ENCODE measurements at places on chromosomes 2 and 18.

- DNase-seq: no peak
Observed at GRCh38 chr2:11100976-11101375, 54.3 kb upstream of the SLC66A3 start.

DNA sequence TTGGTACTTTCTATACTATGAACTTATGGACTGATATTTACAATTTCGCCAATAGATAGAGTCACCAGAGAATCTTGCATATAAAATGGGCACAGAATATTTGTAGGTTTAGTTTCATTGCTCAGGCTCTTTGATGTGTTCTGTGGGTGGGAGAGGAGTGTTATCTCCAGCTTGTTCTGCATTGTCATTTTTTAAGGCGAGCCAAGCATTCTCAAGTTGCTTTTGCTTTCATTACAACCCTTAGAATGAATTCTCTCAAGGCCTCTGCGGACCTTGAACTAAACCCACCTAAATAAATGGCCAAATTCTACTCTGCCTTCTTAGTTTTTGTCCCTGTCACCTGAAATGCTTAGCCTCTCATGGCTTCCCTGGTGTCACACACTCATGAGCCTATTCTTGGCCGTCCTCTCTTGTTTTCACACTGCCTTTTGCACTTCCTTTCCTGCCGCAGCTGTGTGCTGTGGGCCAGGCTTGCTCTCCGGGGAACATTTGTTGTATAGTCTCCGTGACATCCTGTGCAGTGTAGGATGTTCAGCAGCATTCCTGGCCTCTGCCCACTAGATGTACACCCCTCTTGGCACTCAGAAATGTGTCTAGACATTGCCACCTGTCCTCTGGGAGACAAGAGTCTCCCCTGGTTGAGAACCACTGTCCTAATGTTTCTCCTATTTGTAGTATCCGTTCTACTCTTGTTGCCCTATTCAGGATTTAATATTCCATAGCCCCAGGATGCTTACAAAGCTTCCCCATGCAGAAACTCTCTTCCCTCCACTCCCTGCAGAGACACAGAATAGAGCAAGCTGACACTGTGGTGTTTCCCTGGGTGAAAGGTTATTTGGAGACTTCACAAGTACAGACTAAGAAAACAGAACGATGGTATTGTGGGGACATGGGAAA is 255.6 kb downstream of the PTPRM start:
- peak; percentile 2 for DNase-seq

GRCh38 chr2:235603659-235604058 is 109.8 kb downstream of the AGAP1 start:
- DNase-seq: no peak

GRCh38 chr2:155690785-155691184 is 641.7 kb downstream of the NR4A2 start:
- DNase-seq: no peak

- DNase-seq: no peak
Observed at GRCh38 chr2:44324971-44325426, 36.3 kb downstream of the PREPL start.

GRCh38 chr18:74689251-74689650 is 91.6 kb downstream of the ZNF407 start:
- DNase-seq: no peak

Data from activated CD4-positive, alpha-beta T cell treated with anti-CD3 and anti-CD28 coated beads, Interleukin-2, Interleukin-6, amounts not matched to agents 100 ng/mL and 50 ng/mL, durations not matched to agents 16 hours and 8 hours (primary cell).